Keratinocyte (primary cell): ENCODE measurements at places on chromosomes 4 and X.

DNA sequence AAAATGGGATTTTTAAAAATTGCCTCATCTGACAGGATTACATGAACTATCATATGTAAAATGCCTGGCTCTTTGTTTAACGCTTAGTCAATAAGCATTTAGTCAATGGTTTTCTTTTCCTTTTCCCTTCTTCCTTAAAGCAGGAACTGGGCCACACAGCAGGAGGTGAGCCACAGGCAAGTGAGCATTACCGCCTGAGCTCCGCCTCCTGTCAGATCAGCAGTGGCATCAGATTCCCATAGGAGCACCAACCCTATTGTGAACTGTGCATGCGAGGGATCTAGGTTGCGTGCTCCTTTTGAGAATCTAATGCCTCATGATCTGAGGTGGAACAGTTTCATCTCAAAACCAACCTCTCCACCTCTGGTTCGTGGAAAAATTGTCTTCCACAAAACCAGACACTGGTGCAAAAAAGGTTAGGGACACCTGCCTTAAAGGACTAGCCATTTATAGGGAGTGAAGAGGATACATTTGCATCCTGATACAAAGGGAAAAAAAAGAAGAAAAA, 306.1 kb downstream of the FBXW7 start:
- H3K27ac ChIP-seq = no peak overlapping the region
- no peak overlapping the region for H3K4me3 ChIP-seq
- no peaks in the 10 kb centered on the region for H3K4me1 ChIP-seq
- H3K36me3 ChIP-seq = no peaks in the 10 kb centered on the region

GRCh38 chrX:9183481-9183880, 149.6 kb upstream of the FAM9B start:
- no peak for DNase-seq
- no peak overlapping the region for H3K27ac ChIP-seq
- H3K4me3 ChIP-seq = no peak overlapping the region
- H3K4me1 ChIP-seq = no peaks in the 10 kb centered on the region
- peaks cover 2% of the 10 kb centered on the region for H3K27me3 ChIP-seq

- H3K4me3 ChIP-seq = no peak overlapping the region
- peaks cover 6% of the 10 kb centered on the region for H3K36me3 ChIP-seq
- H3K27ac ChIP-seq = no peak overlapping the region
- no peak for DNase-seq
- H3K4me1 ChIP-seq = no peaks in the 10 kb centered on the region
These were observed 5.8 kb upstream of the CCNA2 start for GRCh38 chr4:121829511-121829910.

DNA sequence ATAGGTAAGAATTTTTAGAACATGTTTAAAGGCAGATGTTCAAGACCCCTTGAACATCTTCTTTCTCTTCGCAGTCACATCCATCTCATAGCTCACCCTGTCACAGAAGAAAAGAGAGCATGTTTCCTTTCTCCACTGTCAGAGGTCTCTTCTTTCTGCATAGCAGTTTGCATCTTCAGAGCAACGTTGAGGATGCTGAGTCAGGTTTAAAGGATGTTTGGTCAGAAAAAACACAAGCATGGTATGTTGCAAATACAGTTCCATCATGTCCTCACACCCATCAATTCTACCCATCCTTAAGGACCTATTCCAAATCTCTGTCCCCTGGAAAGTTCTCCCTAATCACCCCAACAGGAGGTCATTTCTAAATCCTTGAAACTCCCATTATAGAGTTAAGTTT, 84.8 kb downstream of the STOX2 start:
- peaks cover 16% of the 10 kb centered on the region for H3K4me1 ChIP-seq
- H3K27ac ChIP-seq = no peak overlapping the region
- no peaks in the 10 kb centered on the region for H3K27me3 ChIP-seq
- no peak overlapping the region for H3K4me3 ChIP-seq
- no peak for DNase-seq

GRCh38 chr4:121668368-121669162, 28.2 kb downstream of the ANXA5 start:
- no peak overlapping the region for H3K4me3 ChIP-seq
- no peaks in the 10 kb centered on the region for H3K27me3 ChIP-seq
- H3K27ac ChIP-seq = peak overlapping the region; percentile 57
- peaks cover 24% of the 10 kb centered on the region for H3K36me3 ChIP-seq
- peaks cover 4% of the 10 kb centered on the region for H3K4me1 ChIP-seq

DNA sequence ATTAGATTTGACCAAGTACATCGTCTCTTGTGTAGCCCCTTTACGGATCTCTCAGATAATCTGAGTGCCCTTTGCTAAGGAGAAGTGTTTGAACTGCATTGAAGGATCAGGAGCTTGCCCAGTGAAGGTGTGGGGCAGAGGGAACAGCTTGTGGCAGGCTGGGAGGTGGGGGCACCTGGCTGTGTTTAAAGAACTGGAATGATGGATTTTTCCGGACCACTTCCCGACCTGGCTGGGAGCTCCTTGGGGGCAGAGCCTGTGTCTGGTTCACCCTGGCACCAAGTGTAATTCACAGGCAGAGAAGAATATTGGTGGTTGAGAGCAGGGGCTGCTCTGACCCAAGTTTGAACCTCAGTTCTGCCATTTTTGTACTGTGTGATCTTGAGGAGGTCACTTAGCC, 18.5 kb downstream of the TBC1D14 start:
- no peak overlapping the region for H3K4me3 ChIP-seq
- no peaks in the 10 kb centered on the region for H3K4me1 ChIP-seq
- no peaks in the 10 kb centered on the region for H3K27me3 ChIP-seq
- peaks cover 3% of the 10 kb centered on the region for H3K36me3 ChIP-seq
- H3K27ac ChIP-seq = no peak overlapping the region

DNA sequence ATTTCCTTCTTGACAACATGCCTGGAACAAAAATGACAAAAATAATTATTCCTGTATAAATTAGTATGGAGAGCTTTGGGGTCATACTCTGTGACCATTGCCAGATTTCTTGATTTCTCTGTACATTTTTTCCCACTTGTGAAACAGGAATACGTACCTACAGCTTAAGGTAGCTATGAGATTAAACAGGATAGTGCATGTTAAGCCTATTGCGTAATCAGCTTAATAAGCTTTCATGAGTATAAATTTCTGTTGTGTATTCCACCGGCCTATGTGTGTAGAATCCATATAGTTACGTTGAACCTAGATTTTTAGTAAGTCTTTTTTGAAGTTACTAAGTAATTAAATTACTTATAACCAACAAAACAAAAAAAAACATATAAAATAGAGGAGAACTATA, 334.9 kb downstream of the DCTD start:
- H3K36me3 ChIP-seq = no peaks in the 10 kb centered on the region
- H3K27me3 ChIP-seq = no peaks in the 10 kb centered on the region
- H3K27ac ChIP-seq = no peak overlapping the region
- peaks cover 16% of the 10 kb centered on the region for H3K4me1 ChIP-seq
- DNase-seq = peak; percentile 15

DNA sequence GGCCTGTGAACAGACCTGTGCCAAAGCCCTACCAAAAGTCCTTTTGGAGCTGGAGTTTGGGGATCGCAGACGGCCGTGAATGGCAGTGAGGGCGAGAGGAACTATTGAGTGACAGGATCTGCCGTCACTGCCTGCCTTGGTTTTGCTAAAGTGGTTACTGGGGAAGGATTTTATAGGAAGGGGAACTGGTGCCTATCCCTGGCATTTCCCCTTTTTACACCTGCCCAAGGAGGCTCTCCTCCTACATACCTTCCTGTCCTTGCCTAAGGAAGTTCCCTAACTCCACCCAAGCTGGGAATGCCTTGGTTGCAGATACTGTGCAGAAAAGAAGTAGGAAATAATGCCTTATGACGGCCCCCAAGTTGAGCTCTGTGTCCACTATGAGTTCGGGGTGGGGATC, 14.5 kb downstream of the LONRF3 start:
- H3K27ac ChIP-seq = no peak overlapping the region
- DNase-seq = no peak
- H3K27me3 ChIP-seq = peaks cover 4% of the 10 kb centered on the region
- no peaks in the 10 kb centered on the region for H3K4me1 ChIP-seq

- H3K4me3 ChIP-seq = no peak overlapping the region
- no peak for DNase-seq
- no peaks in the 10 kb centered on the region for H3K36me3 ChIP-seq
- no peak overlapping the region for H3K27ac ChIP-seq
- no peaks in the 10 kb centered on the region for H3K4me1 ChIP-seq
These were observed 359.7 kb downstream of the ADAM29 start for GRCh38 chr4:175277816-175278215.

- DNase-seq = no peak
- no peak overlapping the region for H3K4me3 ChIP-seq
- H3K27ac ChIP-seq = no peak overlapping the region
- H3K27me3 ChIP-seq = no peaks in the 10 kb centered on the region
These were observed 88.2 kb upstream of the TECRL start for GRCh38 chr4:64497491-64497890.

- H3K27me3 ChIP-seq = no peaks in the 10 kb centered on the region
- H3K4me1 ChIP-seq = no peaks in the 10 kb centered on the region
These were observed 226.8 kb downstream of the KLHL4 start for GRCh38 chrX:87744391-87744790.

DNA sequence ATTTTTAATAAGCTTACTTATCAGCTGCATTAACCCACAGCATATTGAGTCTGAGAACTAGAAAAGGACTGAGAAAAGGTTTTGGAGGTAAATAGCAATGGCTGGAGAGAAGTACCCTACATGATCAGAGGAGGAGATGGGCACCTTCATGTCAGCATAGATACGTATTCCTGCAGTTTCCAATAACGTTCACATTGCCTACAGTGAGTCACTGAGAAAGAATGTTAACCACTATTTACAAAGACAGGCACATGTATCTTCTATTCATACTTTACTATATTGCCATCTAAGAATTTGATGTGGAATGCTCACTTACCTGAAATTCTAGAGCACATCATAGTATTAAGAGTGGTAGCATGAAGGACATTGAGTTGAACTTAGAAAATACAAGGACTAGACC, 92.5 kb downstream of the TLL1 start:
- H3K4me1 ChIP-seq = peaks cover 25% of the 10 kb centered on the region
- H3K4me3 ChIP-seq = no peak overlapping the region
- no peaks in the 10 kb centered on the region for H3K27me3 ChIP-seq
- DNase-seq = peak; percentile 75
- H3K36me3 ChIP-seq = no peaks in the 10 kb centered on the region

GRCh38 chr4:113607998-113608397, 153.5 kb downstream of the CAMK2D start:
- H3K27me3 ChIP-seq = no peaks in the 10 kb centered on the region
- no peaks in the 10 kb centered on the region for H3K36me3 ChIP-seq
- H3K27ac ChIP-seq = no peak overlapping the region
- H3K4me3 ChIP-seq = no peak overlapping the region
- H3K4me1 ChIP-seq = no peaks in the 10 kb centered on the region

DNA sequence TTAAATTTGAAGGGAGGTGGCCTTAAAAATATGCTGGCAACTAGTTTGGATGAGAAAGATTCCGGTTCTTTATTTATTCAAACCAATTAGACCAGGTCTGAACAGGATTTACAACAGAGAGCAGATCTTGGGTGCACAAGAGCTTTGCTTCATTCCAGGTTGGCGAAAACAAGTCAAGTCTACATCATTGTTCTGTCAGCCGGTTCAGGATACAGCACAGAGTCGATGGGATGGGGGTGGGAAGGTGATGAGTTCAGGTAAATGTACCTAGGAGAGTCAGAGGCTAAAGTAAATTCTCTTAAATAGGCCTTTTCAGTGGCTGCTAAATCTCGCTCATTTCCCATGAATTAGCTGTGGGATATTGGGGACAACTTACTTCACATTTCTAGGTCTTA, 882 bp upstream of the STIM2 start:
- H3K4me1 ChIP-seq = peaks cover 21% of the 10 kb centered on the region
- H3K27me3 ChIP-seq = no peaks in the 10 kb centered on the region
- DNase-seq = no peak
- peak overlapping the region; percentile 97 for H3K4me3 ChIP-seq
- peak overlapping the region; percentile 94 for H3K27ac ChIP-seq

- H3K36me3 ChIP-seq = no peaks in the 10 kb centered on the region
- H3K4me3 ChIP-seq = no peak overlapping the region
- no peaks in the 10 kb centered on the region for H3K27me3 ChIP-seq
These were observed 924 bp upstream of the ENAM start for GRCh38 chr4:70627620-70628019.

GRCh38 chr4:139330283-139330682, 28.0 kb upstream of the NDUFC1 start:
- H3K4me3 ChIP-seq = no peak overlapping the region
- H3K27me3 ChIP-seq = no peaks in the 10 kb centered on the region
- H3K27ac ChIP-seq = no peak overlapping the region
- peaks cover 12% of the 10 kb centered on the region for H3K4me1 ChIP-seq
- H3K36me3 ChIP-seq = peaks cover 2% of the 10 kb centered on the region

DNA sequence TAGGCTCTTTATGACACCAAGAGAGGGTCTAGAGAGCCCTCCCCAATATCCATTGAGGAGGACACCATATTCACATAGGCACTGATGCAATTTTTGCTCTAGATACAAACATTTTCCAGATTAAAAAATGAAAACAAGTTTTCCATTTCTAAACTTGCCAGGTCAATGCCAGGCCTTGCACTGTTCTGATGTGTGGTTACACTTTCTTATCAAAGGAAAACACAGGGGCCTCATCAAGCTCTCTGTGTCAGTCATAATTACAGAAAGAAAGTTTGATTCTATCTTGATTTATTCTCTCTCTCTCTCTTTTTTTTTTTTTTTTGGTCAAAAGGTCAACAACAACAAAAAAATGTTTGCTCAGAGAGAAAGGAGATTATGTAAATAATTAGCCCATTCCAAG, 80.2 kb upstream of the ACSL4 start:
- no peak overlapping the region for H3K4me3 ChIP-seq
- no peaks in the 10 kb centered on the region for H3K36me3 ChIP-seq
- no peak overlapping the region for H3K27ac ChIP-seq
- DNase-seq = no peak
- no peaks in the 10 kb centered on the region for H3K4me1 ChIP-seq

GRCh38 chrX:122817321-122817955, 366.6 kb upstream of the GRIA3 start:
- no peak for DNase-seq
- H3K27ac ChIP-seq = no peak overlapping the region
- no peaks in the 10 kb centered on the region for H3K36me3 ChIP-seq
- H3K4me1 ChIP-seq = no peaks in the 10 kb centered on the region

GRCh38 chrX:146614663-146615478, 194.7 kb upstream of the CXorf51B start:
- no peaks in the 10 kb centered on the region for H3K27me3 ChIP-seq
- H3K4me1 ChIP-seq = no peaks in the 10 kb centered on the region
- no peaks in the 10 kb centered on the region for H3K36me3 ChIP-seq
- no peak overlapping the region for H3K27ac ChIP-seq
- DNase-seq = no peak
- H3K4me3 ChIP-seq = no peak overlapping the region

- no peak for DNase-seq
- H3K27me3 ChIP-seq = no peaks in the 10 kb centered on the region
- H3K4me1 ChIP-seq = peaks cover 15% of the 10 kb centered on the region
- peak overlapping the region; percentile 39 for H3K4me3 ChIP-seq
- no peaks in the 10 kb centered on the region for H3K36me3 ChIP-seq
These were observed 773 bp downstream of the TLR3 start for GRCh38 chr4:186069729-186070128.

- H3K27me3 ChIP-seq = no peaks in the 10 kb centered on the region
- H3K4me3 ChIP-seq = no peak overlapping the region
- DNase-seq = no peak
- H3K4me1 ChIP-seq = no peaks in the 10 kb centered on the region
- no peak overlapping the region for H3K27ac ChIP-seq
These were observed 181.1 kb downstream of the MID1IP1 start for GRCh38 chrX:38982370-38982769.

- DNase-seq = no peak
- no peaks in the 10 kb centered on the region for H3K4me1 ChIP-seq
- no peaks in the 10 kb centered on the region for H3K36me3 ChIP-seq
- no peak overlapping the region for H3K27ac ChIP-seq
- H3K27me3 ChIP-seq = no peaks in the 10 kb centered on the region
- no peak overlapping the region for H3K4me3 ChIP-seq
These were observed 18.4 kb downstream of the CT47B1 start for GRCh38 chrX:120857240-120857639.
